ENCODE measurements at places on chromosomes 3 and 15.

GRCh38 chr3:31167666-31168065 is 273.2 kb upstream of the GADL1 start:
- no peak for DNase-seq

GRCh38 chr3:105343991-105344390 is 22.7 kb upstream of the ALCAM start:
- DNase-seq = no peak

DNA sequence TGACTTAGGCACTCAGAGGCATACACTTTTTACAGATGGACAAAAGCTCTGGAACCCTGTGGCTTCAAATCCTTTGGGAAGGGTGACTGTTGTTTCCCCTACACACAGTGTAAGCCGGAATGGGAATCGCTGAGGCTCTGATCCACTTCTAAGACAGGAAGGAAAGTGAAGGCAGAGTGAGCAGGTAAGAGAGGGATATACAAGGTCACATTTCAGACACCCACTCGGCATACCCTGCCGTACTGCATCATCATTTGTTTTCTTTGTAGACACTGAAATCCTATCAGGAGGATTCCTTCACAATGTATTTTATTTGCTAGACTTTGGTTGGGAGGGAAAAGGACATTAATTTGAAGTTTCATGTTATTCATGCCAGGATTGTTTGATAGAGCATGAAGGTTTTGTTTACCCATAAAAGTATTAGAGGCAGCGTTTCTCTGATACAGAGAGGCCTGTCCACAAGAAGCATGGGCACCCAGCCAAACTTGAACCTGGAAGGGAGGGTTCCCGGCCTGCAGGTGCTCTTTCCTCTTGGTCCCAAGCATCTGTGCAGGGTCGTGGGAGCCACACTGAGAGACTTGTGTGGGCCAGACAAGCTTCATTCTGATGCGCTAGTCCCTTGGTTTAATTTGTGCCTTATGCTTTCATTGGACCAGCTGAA is 21.9 kb upstream of the POLR2M start:
- DNase-seq = no peak

- no peak for DNase-seq
These were observed 10.6 kb downstream of the NCEH1 start for GRCh38 chr3:172700256-172700655.

- no peak for DNase-seq
These were observed 58.5 kb downstream of the LPP start for GRCh38 chr3:188212308-188212969.

DNA sequence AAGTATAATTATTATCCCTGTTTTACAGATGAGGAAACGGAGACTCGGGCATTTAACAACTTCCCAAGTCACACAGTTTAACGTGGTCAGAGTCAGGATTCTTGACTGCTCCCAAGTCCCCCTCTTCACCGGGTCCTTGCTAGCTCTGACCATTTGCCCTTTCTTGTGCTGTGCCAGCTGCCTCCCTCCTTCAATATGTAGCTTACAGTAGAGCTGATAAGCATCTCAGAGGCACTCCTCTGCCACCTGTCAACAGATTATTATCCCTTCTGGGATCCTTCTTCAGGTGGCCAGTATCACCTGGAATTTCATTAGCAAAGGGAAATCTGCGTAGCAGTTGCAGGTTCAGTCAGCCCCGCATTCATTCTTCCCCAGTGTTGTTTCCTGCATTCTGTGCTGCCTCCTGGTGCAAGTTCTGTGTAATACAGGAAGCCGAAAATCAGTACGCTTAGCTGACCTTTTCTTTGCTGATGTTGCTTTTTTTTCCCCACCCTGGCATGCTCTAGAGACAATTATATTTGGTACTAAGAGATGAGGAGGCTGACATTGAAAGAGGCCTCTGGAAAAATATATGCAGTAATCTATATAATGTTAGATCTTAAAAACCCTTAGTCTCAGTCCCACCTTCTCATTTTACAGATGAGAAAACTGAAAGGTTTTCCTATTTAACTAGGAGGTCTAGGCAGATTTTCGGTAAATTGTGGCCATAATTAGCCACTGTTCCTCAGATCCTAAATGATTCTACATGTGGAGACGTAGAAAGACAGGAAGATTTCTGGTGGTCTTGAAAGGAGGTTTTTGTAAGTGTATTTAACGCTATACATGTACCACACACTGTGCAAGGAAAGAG is 24.8 kb downstream of the TMOD2 start:
- DNase-seq = no peak

GRCh38 chr15:79897701-79898113 is 893 bp upstream of the MTHFS start:
- no peak for DNase-seq

GRCh38 chr15:75042730-75043508 is 19.5 kb downstream of the PPCDC start:
- DNase-seq = no peak

DNA sequence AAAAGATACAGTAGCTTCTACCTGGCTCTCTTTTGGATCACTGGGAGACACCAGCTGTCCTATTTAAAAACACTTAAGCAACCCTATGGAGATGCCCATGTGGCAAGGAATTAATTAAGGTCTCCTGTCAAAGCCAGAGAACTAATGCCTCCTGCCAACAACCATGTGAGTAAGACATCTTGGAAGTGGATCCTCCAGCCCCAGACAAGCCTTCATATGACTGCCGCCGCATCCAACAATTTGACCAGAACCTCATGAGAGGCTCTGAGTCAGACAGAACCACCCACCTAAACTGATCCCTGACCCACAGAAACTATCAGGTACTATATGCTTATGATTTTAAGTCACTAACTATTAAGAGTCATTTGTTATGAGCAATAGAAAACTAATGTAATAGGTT is 22.3 kb downstream of the IFT80 start:
- no peak for DNase-seq

DNA sequence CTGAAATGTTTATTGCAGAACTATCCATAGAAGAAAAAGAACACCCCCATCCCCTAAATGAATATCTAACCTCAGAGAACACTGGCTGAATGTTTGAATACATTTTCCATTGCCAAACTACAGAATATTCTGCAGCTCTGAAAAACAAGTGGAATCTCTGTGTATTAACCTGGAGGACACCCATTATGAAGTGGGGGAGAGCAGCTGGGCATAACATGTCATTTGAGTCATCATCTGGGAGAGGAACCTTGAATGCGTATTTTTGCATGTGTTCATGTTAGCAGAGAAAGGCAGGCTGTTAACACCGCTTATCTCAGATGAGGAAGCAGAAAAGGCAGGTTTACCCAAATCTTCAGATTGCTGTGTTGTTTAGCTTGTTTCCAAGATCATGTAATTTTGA is 31.5 kb downstream of the ESYT3 start:
- no peak for DNase-seq

GRCh38 chr3:126295407-126295939 is 61.7 kb downstream of the KLF15 start:
- DNase-seq = no peak

GRCh38 chr3:17730318-17730967 is 12.0 kb downstream of the TBC1D5 start:
- no peak for DNase-seq

DNA sequence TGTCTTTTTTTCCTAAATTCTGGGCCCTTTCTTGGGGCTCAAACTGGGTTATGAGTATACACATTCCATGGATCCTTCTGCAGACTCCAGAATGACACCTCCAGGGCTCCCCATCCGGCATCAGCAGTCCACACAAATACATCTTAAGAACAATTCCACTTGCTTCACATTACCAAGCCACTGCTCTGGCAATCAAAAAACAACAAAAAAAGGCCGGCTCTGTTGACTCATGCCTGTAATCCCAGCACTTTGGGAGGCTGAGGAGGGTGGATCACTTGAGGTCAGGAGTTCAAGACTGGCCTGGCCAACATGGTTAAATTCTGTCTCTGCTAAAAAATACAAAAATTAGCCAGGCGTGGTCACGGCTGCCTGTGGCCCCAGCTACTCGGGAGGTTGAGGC is 49.9 kb upstream of the LPP start:
- DNase-seq = no peak

DNA sequence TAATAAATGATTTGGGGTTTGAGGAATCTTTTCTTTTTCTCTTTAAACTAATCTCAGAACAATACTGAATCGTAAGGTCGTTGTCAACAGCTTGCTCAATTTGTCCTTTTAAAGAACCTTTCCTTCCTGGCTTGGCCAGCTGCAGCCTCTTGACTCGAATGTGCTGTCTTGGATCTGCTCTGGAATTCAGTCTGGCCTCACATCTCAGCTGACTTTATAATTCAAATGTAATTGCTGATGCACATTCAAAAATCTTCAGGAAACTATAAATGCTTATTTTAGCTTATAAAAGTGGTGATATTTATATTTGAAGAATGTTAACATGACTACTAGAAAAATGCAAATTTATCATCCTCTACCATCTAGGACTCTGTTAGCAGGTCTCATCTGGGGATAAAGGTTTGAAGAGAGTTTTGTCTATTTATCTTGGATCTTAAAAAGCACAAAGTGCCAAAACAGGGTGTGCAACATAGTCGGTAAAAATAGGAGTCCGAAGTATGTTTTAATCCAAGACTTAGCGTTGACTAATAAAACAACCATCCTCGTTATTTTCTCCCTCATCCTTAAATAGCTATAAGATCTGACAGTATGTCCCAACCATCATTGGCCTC is 1035.2 kb downstream of the MCTP2 start:
- DNase-seq = no peak

GRCh38 chr15:89630260-89630659 is 25.0 kb downstream of the KIF7 start:
- no peak for DNase-seq

GRCh38 chr3:77071809-77072208 is 31.9 kb downstream of the ROBO2 start:
- DNase-seq = no peak

DNA sequence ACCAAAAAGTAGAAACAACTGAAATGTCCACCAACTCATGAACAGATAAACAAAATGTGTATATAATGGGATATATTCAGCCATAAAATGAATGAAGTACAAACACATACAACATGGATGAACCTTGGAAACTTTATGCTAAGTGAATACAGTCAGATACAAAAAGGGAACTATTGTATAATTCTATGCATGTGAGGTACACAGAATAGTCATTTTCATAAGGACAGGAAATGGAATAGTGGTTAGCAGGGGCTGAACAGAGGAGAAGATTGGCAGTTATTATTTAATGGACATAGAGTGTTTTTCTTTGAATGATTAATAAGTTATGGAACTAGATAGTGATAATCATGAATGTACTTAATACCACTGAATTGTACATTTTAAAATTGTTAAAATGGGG is 20.0 kb upstream of the TRANK1 start:
- no peak for DNase-seq

GRCh38 chr15:99722406-99722805 is 10.8 kb downstream of the LYSMD4 start:
- DNase-seq = no peak

- no peak for DNase-seq
These were observed 47.2 kb downstream of the CD86 start for GRCh38 chr3:122102191-122102935.

DNA sequence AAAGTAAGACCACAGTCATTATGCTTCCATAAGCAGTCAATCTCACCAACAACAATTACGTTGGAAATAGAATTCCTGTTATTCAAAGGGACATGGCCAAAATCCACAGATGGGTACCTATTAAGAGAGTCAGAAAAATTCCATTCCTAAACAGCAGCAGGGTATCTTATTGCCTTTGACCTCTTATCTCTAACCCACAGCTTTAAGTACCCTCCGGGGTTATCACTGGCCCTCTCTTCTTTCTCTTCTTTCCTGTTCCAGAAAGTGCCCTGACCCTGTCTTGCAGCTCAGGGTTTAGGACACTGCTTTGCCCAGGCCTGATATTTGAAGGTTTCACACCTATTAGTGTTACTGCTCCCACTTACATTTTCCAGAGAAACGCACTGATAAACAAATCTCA is 428.7 kb downstream of the TBC1D5 start:
- DNase-seq = no peak

- DNase-seq = no peak
These were observed 67.6 kb upstream of the SH3GL3 start for GRCh38 chr15:83379579-83379959.

DNA sequence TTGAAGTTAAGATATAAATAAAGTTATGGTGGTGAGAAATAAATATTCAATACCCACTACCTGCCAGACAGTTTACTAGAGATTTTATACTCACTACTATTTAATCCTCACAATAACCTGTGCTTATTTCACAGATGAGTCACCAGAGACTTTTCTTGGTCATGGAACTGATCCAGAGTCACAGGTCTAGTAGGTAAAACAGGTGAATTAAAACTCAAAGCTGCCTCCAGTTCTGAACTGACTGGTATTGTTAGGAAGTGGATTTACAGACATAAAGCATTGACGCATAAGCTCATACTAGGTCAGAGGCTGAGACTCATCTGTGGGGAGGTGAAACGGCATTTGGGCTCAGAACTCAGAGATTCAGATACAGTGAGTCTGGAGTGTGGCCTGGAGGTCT is 1009.9 kb downstream of the AGBL1 start:
- no peak for DNase-seq

DNA sequence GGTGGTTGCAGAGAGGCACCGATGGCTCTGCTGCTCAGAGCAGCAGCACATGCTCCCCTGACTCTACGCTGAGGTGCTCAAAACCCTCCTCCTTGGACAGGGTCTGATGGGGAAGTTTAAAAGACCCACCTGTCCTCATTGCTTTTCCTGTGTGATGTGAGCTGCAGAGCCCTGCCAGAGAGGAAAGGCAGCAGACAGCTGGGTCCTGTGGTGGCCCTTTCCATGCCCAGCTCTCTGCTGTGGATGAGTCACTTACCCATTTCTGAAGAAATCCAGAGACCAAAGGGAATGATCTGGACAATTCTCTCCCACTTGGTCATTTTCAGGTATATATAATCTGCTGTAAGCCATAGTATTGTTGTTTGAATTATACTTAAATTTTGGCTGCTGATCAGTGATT is 121.7 kb downstream of the CHDH start:
- no peak for DNase-seq

GRCh38 chr15:57582090-57582489 is 9.6 kb upstream of the MYZAP start:
- DNase-seq = no peak

DNA sequence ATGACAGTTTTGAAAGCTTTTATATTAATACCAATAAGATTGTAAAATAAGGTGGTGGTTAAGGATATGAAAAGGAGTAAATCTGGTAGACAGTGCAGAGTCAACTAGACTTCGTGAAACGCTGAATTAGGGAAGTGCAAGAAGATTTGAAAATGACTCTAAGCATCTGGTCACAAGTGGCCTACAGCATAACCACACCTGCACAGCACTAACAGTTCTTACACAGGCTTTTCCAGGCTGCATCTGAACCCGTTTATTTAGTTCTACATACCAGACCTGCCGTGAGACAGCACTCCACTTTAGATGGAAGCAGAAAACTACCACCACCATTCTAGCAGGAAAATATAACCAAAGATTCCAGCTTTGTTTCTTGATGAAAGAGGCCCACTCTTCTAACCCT is 1.9 kb downstream of the DMXL2 start:
- DNase-seq = no peak
